ENCODE measurements at places on chromosomes 2 and 18. TPM values are rescaled to one million over a fixed set of nuclear protein-coding genes. Genes with fewer than 3 reads are reported as not detected.
A peak's percentile ranks its signal among the peaks of the same experiment; 100 is the strongest.

Gene SLC16A14
- total RNA-seq: 0.41 TPM

DNA sequence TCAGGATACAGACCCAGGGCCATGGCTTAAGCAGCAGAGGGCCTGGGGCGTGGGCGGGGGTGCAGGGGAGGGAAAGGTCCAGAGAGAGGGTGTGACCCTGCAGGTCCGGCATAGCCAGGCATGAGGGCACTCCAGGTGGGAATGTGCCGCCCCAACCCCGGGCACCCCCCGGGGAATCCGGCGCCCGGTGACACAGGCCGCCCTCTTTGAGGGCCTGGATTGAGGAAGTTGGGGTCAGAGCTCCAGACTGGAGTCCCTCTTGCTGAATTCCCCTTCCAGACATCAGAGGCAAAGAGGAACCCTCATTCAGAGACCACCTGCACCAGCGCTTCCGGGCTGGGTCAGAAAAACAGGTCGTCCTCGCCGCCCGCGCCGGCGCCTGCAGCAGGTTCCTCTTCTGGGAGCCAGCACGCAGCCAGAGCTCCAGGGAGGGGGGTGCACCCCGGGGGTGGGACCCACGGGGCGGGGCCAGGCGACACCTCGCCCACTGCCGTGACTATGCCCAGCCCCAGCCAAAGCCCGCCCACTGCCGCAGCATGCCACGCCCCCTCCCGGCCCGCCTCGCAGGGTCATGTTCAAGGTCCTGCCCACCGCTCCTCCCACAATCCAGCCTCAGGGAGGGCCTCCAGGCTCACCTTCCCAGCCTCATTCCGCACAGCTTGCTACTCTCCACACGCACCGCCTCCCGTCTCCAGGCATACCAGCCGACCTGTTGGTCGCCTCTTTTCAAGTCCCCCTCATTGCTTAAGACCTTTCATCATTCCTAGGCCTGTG, 98.3 kb upstream of the ID2 start:
- peak; percentile 68 for DNase-seq

DNA sequence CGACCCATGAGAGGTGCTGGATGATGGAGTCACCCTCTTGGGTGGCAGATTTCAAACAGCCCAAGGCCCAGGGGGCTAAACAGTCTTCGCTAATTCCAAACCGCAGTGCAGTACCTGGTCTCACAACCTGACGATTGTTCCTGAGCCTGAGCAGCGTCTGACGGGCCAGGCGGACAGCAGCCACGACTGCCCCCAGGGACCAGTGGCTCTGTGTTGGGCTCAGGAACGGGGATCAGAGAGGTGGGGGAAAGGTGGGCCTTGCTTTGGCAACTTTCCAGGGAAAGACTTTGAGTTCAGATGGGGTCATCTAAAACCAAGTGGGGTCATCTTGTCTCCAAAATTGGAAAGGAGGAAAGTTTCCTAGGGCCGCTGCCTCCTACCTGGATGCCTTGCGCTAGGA, 492 bp downstream of the COLEC11 start:
- no peak for DNase-seq

DNA sequence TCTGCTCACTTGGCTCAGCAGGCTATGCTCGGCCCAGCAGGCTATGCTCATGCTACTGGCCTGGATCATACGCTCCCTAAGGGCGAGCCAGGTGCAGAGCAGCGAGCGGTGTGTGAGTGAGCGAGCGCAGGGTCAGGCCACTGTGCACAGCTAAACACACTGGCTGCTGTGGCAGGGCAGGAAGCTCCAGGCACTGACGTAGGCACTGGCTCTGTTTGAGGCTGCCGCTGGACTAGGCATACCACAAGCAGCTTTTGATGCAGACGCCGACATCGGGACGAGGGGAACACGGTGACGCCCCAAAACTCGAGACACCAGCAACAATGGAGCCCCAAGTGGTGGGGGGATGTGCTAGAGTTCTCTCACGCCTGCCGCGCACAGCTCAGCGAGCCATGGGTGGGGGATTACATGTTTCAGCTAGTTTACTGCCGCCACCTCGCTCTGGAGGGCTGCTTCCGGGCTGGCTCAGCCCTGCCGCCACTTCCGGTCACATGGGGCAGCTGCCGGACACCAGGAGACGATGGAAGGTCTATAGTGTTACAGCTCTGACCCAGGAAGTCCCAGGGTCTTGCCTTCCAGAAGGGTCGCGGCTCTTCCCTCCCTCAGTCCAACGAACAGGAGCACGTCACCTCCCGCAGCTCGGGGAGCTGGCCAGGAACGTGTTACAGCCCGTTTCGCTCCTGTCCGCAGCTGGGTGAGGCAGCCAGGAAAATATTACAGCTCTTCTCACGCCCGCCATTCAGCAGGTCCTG, 1176.9 kb upstream of the LRRTM1 start:
- DNase-seq: no peak

GRCh38 chr18:46097431-46097800, 680 bp downstream of the ATP5F1A start:
- DNase-seq: no peak

DNA sequence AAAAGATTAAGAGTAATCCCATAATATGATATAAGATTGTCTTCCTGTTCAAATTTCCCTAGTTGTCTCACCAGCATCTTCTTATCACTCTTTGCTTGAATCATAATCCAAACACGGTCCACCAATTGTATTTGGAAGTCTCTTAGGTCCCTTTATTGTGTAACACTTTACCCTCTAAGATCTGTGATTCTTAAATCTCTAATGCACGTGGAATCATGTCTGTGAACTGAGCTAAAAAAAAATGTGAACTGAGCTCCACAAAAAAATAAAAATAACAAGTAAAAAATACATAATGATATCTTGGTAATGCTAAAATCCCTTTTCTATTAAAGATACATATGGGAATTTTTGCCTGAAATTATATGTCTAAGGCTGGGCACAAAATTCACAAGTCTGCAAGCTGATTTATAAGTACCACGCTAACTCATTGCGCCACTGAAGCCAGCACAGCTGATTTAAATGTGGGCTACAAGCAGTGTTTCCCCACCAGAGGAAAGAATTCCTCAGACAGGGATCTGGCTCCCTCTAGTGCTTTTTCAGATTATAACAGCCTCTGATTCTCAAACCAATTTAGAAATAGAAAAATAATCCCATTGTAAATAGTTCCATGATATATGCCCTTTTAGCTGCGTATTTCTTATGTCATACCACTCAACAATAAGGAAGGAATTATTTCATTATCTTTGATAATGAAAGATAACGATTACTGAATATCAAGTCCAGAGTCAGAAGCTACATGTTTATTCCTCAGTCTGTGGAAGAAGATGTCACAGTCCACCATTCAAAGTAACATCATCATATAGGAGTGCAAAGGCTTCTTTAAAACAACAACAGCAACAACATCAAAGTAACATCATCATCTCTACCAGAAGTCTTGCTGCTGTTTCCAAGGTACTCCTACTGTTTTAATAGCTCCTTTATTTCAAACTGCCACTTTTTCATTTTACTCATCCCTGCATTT, 22.9 kb downstream of the RBM43 start:
- peak; percentile 7 for DNase-seq

DNA sequence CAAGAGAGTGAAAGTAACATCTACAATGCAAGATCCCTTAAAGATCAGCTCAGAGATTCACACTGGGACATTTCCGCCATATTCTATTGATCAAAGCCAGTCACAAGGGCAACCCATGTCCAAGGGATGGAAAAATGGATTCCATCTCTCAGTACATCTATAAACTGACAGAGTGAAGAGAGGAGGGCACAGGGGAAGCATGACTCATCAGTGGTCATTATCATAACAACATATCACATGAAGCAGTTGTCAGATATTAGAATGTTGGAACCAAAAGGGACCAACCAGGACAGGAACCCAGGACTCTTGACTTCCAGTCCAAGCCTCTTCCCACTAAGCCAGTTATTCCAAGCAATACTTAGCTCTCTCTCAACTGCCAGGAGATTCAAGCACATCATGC, 54.9 kb upstream of the IGFBP2 start:
- DNase-seq: no peak

Data from T-cell (primary cell).